ENCODE measurements at places on chromosomes 6 and 20.

DNA sequence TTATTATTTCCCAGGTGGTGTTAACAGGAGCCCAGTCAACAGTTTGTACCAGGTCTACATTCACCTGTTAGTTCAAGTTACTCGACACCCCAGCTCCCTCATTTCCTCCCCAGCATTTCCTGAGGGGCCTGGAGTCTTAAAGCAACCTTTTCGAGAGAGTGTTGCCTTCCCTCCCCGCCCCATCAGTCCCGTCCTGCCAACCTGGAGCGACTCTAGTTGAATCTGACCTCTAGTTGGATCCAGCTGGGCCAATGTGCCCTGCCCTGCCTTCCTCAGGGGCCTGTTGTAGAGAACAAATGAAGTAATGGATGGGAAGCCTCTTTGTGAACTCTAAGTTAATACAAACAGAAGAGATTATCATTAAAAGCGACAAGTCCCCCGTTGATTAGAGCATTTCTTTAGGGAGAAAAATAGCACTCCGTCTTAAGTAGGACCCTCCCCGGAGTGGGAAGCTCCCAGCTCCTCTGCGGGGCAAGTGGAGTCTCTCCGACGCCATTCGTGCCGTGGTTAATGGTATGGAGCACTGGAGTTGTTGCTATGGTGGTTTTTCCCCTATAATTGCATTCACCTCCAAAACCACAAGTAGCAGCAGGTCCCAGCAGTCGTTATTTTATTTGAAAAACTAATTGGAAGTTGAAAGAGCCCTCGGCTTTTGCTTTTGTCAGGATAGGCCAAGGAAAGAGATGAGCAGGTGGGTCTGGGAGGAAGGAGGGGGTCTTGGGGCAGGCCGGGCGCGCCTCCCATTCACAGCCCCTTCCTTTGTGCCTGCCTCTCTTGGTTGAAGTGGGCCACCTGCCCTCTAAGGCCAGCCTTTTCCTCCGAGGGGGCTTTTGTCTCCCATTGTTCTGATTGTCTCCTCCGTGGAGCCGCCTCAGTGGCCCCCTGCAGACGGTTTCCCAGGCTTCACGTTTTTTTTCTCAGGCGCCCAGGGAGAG lies 16.1 kb downstream of the GHRH start:
- no peak for DNase-seq

DNA sequence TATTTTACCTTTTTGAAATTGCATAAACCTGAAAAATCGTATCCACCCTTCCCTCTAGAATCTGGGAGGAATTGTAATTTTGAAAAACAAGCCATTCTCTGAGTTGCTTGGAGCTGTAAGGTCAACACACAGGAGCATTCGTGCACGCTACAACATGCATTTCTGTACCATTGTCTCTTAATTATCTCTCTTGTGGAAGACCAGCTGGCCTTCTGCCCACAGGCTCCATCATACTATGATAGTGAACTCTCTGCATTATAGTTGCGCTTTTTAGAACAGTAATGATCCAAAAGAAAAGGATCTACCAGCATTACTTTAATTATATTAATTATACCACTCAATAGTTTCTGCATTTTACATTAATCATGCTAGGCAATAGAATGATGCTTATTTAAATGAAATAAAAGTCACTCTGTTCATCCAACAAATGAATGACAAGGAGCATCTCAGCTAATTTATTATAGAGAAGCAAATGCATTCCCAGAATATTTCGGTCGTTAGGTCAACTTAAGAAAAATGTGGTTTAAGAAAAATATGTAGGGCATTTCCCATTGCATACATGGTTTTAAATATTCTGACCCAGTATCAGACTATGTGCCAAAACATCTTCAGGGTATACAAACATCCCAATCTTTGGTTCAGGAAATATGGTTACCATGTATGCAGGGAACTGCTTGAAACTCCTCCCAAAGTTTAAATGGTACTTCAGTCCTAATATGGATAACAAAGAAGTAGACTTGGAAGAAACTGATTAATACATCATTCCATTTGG lies 263.5 kb downstream of the TFAP2A start:
- no peak for DNase-seq

DNA sequence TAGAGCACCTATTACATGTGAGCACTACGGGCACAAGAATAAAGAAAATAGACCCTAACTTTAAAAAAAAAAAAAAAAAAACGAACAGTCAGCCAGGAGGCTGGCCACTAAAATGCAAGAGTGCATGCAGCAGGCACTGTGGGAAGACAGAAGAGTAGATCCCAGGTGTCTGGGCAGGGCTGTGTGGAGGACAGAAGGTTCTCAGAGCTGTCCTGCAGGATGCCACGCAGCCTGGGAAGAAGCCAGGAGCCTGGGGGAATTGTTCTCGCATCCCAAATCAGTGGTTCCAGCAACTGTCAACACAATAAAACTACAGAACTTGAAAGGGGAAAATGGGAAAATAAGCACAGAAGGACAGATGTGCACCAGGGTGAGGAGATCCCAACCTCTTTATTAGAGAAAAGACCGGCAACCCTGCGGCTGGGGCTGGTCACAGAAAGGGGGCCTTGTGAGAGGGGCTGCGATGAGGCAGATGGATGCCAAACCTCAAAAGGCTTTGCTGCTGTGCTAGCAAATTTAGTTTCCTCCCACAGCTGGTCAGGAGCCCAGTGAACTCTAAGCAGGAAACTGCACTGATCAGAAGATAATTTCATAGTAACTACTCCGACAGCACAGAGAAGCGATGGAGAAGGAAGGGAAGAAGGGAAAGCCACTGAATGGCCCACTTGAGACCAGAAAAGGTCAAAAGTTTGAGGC lies 30.9 kb downstream of the MAP3K5 start:
- DNase-seq: no peak

DNA sequence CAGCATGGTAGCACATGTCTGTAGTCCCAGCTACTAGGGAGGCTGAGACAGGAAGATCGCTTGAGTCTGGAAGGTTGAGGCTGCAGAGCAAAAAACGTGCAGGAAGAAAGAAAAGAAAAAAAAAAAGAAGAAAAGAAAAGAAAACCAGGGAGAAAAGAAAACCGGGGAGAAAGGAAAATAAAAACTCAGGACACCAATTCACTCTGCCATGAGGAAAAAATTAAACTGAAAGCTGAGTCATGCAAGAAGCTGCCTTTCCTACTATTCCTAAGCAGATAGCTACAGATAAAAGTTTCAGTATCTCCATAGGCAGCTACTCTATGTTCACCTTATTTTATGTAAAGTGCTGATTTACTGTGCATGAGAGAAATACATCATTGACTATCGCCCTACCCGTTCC lies 10.5 kb downstream of the PTGIS start:
- no peak for DNase-seq

DNA sequence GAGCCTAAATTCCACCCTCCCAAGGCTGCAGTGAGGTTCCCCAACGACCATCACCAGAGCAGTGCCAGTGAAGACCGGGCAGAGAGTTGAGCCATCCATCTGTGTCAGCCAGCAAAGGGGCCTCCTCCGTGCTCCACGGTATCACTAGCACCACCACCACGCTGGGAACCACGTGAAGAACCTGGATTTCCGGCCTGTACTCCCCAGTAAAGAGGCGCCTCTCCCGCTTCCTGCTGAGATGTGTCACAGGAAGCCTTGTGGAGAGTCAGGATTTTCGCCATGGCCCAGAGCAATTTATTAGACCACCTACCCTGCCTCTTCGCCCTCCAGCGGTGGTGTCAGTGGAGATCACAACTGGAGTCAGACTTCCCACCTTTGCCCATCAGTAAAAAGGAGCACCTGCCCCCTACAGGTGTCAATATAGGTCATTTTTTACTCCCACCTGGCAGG lies 28.8 kb downstream of the CPXM1 start:
- no peak for DNase-seq

DNA sequence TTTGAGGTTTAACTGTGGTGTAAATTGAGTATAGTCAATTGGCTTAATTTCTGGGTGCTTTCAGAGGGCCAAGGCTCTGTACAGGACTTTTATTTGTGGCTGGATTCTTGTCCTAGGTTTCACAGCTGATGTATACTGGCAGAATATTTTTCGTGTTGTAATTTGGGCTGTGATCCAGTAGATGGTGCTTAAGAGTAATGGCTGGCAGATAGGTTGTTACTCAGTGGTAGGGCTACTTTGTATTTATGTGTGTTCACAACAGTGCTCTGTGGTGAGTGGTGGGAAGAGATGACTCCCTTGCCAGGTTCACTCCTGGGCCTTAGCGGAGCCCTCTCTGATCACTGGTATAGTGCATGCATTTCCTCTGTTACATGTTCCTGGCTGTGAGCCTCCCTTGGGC lies 34.5 kb upstream of the FERMT1 start:
- DNase-seq: no peak

- no peak for DNase-seq
Observed at GRCh38 chr6:136719280-136720044, 72.8 kb downstream of the MAP3K5 start.

DNA sequence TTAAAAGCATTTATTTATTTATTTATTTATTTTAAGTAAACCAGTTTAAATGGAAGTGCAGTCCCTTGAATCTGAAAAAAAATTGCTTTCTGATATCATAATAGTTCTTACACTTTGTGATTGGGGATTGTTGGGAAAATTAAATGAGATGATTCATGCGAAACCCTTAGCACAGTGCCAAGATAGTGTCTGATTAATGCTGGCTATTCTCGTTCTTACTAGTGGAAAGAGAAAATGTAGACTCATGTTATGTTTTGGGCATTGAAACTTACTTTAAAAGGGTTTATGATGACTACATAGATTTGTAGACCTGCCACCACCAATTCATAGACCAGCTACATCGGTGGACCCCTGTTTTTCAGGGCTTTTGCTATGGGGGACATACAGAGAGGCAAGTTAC lies 229.2 kb upstream of the ZFP64 start:
- DNase-seq: no peak

DNA sequence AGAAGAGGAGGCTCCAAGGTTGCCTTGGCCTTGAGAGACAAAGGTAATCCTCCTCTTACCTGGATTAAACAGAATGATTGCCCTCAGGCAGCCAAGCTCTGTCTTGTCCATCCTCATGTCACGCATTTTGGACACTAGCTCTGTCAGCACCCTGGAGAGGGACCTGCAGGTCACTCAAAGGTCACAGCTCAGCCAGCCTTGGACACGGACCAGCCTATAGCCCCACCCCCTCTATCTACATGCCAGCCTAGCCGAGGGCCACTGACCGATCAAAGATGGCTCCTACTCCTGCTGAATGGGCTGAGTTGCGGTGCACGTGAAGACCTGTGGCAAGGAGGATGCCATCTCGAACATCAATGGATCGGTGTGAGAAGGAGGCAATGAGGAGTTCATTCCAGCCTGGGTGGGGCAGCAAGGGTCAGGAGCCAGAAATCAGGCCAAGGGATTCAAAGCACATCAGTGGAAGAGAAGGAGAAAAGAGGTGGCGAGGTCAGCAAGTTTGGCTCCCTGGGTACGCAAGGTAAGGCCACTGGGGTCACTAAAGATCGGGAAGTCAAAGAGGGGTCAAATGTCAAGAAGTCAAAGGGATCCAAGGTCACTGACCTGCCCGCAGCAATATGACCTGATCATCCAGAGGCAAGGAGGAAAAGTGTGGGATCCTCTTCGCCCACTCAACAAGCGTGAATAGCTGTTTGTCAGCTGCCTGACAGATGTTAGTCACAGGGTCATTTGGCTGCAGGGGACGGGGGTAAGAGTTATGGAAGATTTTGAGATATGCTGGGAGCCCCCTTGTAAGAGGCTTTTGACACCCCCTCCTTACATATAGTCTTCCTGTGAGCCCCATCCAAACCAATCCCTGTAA lies 3.3 kb upstream of the COL11A2 start:
- no peak for DNase-seq

DNA sequence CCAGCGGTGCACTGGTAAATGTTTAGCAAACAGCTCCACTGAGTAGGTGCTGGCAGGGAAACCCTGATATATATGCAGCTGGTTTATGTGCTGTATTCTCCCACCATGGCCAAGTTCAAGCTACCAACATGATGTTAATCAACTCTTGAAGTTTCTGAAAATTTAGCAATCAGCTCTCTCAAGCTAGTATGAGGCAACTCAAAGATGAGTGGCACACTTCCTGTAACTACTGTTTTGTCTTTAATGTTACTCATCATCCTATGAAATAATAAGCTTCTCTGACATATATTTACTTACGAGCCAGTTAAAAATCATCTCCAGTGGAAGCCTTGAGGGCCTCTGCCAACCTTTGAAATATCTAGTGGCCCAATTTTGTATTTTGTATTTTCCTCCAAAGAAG lies 54.7 kb downstream of the TRMT6 start:
- no peak for DNase-seq

- DNase-seq: no peak
Observed at GRCh38 chr6:36793296-36793912, 45.8 kb downstream of the CPNE5 start.

GRCh38 chr6:167140589-167141474 lies 16.9 kb downstream of the GPR31 start:
- DNase-seq: no peak

GRCh38 chr6:17276766-17277165 lies 4.4 kb upstream of the RBM24 start:
- DNase-seq: no peak

- DNase-seq: no peak
Observed at GRCh38 chr6:41579088-41579610, 33.0 kb downstream of the FOXP4 start.

All from stimulated activated CD4-positive, alpha-beta T cell treated with anti-CD3 and anti-CD28 coated beads, Interleukin-2, amount 100 ng/mL, for 48 hours (primary cell).